T-helper 17 cell (primary cell): ENCODE measurements at places on chromosomes 1 and 21.
A peak's percentile ranks its signal among the peaks of the same experiment; 100 is the strongest.

DNA sequence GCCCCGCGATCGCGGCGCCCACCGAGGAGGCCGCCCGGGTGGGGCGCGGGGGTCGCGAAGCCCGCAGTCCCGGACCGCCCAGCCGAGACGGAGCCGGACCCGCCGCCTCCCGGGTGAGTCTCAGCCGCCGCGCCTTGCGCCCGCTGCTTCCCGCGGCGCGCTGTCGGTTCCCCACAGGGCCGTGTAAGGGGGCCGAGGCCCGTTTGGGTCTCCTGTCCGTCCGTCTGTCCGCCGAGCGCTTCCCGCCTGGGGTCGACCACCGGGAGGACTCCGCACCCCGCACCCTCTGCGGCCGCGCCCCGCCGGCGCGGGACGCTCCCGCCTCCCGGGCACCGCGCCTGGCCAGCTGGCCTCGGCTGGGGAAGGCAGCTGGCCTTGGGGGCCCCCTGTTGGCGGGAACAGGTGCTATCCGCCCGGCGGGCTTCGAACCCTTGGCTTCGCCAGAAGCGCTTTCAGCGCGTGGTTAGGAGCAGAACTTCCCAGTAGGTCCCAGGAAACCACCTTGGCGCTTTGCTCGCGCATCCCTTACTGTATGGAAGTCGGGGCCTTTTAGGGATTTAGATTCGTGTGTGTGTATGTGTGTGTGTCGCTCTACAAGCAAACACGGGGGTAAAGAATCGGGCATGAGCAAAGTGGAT, 414 bp downstream of the TMEM51 start:
- no peak for DNase-seq

DNA sequence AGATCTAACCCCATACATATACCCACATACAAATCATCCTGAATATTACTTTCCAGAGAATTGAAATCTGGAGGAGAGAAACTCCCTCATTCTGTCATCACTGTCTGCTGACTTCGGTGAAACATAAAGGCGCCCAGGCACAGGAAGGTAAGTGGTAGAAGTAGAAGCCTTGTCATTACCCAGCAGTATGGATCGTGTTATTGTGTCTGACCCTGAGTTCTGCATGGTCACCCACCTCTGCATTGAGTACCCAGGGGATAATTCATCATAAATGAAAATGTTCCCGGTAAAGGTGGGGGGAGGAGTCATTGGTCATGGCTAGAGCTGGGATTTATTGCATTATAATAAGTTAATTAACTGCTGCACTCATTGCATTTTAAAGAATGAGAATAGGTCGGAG, 342.6 kb upstream of the PKN2 start:
- no peak for DNase-seq

GRCh38 chr1:39082010-39082799, 56.1 kb downstream of the NDUFS5 start:
- no peak for DNase-seq

GRCh38 chr1:151612501-151613281, 841 bp downstream of the SNX27 start:
- peak; percentile 25 for DNase-seq

DNA sequence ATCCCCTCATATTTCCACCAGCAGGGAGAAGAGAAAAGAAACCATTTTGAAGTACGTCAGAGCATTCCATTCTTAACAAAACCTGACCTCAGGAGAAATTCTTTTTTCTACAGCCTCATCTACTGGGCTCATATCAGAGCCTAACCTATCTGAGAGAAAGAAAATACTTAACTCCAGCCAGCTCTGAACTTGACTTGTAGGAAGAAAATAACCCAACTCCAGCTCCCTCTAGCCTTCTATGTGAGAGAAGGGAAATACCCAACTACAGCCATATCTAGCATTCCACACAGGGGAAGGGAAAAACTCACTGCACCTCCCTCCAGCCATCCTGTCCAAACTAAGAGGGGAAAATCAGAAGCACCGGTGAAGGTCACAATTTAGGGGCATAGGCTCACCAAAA, 57.7 kb downstream of the SPATA6 start:
- DNase-seq = no peak

- DNase-seq = no peak
These were observed 6.7 kb upstream of the LGALS8 start for GRCh38 chr1:236516929-236517704.

DNA sequence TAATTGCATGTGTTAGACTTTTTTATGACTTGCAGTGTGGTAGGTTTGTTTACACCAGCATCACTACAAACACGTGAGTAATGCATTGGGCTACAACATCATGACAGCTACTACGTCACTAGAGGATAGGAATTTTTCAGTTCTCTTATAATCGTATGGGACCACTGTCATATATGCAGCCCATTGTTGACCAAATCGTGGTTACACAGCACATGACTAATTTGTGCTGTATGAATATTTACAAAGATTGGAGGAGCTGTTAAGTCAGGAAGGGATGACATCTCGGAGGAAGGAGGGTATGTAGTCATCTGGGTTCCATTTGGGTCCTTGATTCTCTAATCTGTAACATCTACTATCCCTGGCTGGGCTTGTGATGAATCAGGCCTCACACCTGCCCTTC, 270.9 kb downstream of the TNR start:
- DNase-seq = no peak

DNA sequence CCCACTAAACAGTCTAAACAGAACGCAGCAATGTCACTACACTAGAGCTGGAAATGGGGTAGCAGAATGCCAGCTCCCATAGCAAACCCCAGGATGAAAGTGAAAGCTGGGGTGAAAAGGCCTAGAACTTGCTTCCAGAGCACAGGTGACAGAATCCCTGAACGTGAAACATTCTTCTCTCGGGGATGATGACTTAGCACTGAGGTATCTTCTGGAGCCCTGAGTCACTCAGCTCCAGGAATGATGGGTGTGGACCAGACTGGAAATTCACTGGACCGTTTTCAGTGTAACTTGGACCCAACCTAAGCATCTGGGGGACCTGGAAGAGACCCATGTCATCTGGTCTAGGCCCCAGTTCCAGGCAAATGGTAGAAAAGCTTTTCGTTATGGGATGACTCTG, 108.9 kb downstream of the CDC7 start:
- DNase-seq = no peak

GRCh38 chr1:172351754-172352161, 68.7 kb upstream of the C1orf105 start:
- DNase-seq = no peak

DNA sequence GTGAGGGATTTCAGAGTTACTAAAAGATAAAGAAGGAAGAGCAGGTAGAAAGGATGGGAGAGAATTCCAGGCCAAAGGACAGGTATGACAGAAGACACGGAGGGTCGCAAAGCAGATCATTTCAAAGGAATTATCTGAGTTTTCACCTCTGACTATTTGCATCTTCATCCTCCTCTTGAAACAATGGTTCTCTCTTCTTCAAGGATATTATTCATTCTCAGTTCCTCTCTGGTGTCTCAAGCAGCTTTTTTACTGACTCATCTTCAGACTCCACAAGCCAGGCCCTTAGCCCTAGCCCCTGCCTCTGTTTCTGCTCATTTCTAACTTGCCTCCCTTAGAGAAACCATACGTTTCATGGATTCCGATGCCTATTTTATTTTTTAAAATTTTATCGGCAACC, 15.0 kb downstream of the DDX59 start:
- no peak for DNase-seq

DNA sequence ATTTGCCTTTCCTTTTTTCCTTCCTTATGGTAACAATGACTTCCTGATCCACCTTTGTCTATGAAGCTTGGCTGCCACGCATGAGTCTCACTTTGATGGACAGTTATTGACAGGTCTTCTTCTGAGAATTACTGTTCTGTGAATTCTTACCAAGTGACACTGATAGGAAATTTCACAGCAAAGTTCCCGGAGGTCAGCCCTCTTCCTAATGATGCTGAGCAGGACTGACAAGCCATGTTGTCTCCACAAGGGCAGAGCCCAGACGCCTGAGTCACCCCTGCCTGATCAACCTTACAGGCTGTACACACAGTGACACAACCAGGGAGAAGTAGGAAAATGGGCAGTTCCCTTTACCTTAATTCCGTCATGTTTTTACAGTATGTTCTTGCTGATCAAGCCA, 44.2 kb downstream of the ZC3H11B start:
- DNase-seq = no peak

DNA sequence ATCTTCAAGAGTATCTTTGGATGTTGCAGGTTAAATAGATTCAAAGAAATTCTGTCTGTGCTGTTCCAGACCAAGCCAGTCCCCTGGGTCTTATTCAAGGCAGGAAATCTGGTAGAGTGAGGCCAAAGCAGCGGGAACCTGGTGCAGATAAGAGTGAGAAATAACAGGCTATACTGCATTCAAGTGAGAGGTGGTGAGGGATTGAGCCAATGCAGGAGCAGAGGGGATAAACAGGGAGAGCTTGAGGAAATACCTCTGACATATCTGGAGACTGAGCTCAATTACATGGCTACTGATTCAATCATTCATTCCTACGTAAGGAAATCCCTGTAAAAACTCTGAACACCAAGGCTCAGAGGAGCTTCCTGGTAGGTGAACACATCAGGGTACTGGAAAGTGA, 17.2 kb upstream of the PSMA5 start:
- no peak for DNase-seq

- no peak for DNase-seq
These were observed 14.2 kb downstream of the ARHGEF2 start for GRCh38 chr1:155964193-155964592.

- no peak for DNase-seq
These were observed 383.3 kb upstream of the KAZN start for GRCh38 chr1:14215151-14215550.

GRCh38 chr1:235902677-235903542, 36.2 kb upstream of the LYST start:
- no peak for DNase-seq

- no peak for DNase-seq
These were observed 128.5 kb upstream of the RRP15 start for GRCh38 chr1:218156595-218156994.

- DNase-seq = no peak
These were observed 20.5 kb downstream of the HTR1D start for GRCh38 chr1:23196627-23197328.

GRCh38 chr1:46044116-46044515, 88.3 kb downstream of the PIK3R3 start:
- no peak for DNase-seq

DNA sequence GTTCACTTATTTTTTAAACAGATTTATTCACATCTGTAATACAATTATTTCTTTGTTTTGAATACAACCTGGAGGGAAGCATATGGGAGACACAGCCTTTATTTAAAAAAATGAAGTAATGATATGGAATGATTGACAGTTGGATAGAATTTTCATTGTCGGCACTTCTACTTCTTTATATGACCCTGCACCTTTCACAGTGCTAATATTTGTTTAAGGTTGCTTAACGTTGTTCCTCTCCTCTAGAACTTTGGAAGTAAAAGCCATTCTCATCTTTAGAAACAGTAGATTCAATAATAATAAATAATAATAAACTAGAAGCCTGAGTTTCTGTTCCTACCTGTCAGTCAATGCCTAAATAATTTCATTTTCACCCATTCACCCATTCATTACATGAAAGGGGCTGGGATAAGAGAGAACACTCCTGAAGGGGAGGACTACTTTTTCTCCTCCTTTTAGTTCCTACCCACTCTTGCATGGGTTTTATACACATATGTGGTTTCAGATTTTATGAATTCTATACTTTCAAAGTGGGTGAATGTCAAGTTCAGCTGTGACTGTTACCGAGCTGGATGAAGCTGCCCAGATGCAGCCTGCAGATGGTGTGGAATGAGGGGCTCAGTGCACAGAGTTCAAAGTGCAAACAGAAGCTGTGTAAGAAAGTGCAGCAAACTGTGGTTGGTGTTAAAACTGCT, 9.4 kb downstream of the RUNX1 start:
- DNase-seq = no peak

- no peak for DNase-seq
These were observed 216.2 kb upstream of the RUNX1 start for GRCh38 chr21:35265170-35265877.

DNA sequence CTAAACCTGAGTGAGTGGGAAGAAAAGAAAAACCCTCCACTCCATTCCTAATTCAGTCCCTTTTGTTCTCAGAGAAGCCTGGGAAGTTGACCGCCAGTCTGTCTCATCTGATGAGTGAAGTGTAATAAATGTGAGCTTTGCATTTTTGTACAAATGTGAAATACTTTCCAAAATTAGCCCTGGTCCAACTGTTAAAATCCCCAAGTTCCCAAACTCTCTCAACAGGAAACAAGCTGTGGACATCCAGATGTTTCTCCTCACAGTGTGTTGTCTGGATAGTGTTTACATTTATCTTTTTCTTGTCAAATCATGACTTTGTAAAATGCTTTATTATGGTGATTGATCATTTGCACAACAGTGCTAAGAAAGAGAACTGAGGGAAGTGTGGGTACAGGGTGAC, 145.1 kb downstream of the TM2D1 start:
- DNase-seq = no peak

DNA sequence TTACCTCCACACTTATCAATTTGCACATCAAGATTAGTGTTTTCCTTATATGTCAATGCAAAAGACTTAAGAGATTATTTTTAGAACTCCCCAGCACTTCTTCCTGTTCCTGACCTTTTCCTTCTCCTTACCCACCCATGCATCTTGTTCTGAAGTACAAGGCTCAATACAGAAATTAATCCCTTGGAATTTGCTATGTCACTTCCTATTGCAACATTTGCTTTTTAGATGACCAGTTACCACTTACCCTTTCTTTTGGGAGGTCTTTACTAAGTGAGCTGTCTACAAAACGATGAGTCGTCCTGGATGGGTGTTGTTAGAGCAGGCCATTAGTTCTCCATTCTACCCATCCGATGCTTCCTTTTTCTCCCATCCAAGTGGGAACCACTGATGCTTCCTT, 221.2 kb downstream of the FMN2 start:
- DNase-seq = no peak

- DNase-seq = no peak
These were observed 4.8 kb upstream of the COL6A1 start for GRCh38 chr21:45976701-45977311.

DNA sequence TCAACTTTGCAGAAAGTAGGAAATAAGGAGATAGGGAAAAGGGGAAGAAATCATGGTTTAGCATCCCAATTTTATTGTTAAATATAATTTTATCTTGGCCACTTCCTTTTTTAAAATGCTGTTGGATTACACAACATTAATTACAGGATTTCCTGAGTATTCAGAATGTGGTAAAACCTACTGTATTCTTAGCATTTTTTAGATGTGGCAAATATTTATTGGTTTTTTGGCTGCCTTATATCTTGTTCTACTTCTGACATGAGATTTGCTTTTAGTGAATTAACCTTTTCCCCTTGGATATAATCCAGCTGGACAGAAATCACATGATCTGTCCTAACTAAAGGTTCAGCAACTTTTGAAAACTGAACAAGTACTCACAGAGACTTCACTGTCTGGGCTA, 104.9 kb downstream of the PTGS2 start:
- DNase-seq = no peak
